ENCODE measurements at places on chromosomes 4 and X. TPM values are rescaled to one million over a fixed set of nuclear protein-coding genes. Genes with fewer than 3 reads are reported as not detected.

- no peaks in the 10 kb centered on the region for H3K27me3 ChIP-seq
- peak within 1 kb of the TSS; percentile 28 for H3K27ac ChIP-seq
- H3K36me3 ChIP-seq, result no peaks in the 10 kb centered on the region
Observed at GRCh38 chrX:21374163-21374993, at the start of gene CNKSR2. Gene CNKSR2 (plus strand): TSS chrX:21374418. CDS start chrX:21374898, 480 bp downstream.

GRCh38 chrX:31228909-31229308 lies 157.1 kb upstream of the FTHL17 start:
- no peaks in the 10 kb centered on the region for H3K4me1 ChIP-seq
- no peak overlapping the region for H3K4me3 ChIP-seq
- H3K27me3 ChIP-seq, result no peaks in the 10 kb centered on the region
- DNase-seq, result no peak
- H3K27ac ChIP-seq, result peak overlapping the region; percentile 26

- DNase-seq, result no peak
- no peaks in the 10 kb centered on the region for H3K4me1 ChIP-seq
- no peak overlapping the region for H3K27ac ChIP-seq
- no peaks in the 10 kb centered on the region for H3K27me3 ChIP-seq
Observed at GRCh38 chr4:98749206-98749605, 90.8 kb upstream of the TSPAN5 start.

- no peak overlapping the region for H3K27ac ChIP-seq
- no peaks in the 10 kb centered on the region for H3K27me3 ChIP-seq
- H3K4me3 ChIP-seq, result no peak overlapping the region
- no peaks in the 10 kb centered on the region for H3K4me1 ChIP-seq
- no peaks in the 10 kb centered on the region for H3K36me3 ChIP-seq
- no peak for DNase-seq
Observed at GRCh38 chr4:140448830-140449229, 21.4 kb upstream of the CLGN start.

GRCh38 chr4:144284026-144284425 lies 143.5 kb upstream of the GYPA start:
- H3K36me3 ChIP-seq, result no peaks in the 10 kb centered on the region
- no peaks in the 10 kb centered on the region for H3K4me1 ChIP-seq
- DNase-seq, result no peak
- no peak overlapping the region for H3K4me3 ChIP-seq
- H3K27me3 ChIP-seq, result no peaks in the 10 kb centered on the region
- H3K27ac ChIP-seq, result no peak overlapping the region

DNA sequence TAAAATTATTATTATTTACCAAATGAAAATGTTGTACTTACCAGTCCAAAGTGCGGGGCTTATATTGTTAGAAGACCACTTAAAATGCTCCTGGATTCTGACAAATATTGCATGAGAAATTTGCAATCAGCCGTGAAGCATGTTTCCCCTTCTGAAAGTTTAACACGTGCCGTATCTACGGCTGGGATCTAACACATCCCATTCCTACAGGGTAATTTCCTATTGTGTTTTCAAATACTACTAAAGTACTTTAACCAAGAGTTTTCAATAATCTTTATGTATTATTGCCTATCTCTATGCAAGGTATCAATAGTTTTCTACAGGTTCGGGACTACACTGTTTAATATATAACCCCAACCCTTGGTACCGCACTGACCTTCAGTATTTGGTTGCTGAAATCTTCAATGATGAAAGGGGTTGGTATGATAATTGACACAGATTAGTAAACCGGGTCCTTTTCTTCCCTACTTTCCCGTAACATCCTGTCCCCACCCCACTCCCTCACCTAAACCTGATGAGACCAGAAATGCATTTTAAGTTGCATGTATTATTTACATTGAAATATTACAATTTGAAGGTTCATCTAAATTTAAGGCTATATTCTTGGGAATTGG lies 795 bp upstream of the BRWD3 start:
- peak overlapping the region; percentile 64 for H3K27ac ChIP-seq
- H3K4me3 ChIP-seq, result peak overlapping the region; percentile 59
- no peaks in the 10 kb centered on the region for H3K36me3 ChIP-seq
- no peaks in the 10 kb centered on the region for H3K27me3 ChIP-seq
- no peak for DNase-seq

DNA sequence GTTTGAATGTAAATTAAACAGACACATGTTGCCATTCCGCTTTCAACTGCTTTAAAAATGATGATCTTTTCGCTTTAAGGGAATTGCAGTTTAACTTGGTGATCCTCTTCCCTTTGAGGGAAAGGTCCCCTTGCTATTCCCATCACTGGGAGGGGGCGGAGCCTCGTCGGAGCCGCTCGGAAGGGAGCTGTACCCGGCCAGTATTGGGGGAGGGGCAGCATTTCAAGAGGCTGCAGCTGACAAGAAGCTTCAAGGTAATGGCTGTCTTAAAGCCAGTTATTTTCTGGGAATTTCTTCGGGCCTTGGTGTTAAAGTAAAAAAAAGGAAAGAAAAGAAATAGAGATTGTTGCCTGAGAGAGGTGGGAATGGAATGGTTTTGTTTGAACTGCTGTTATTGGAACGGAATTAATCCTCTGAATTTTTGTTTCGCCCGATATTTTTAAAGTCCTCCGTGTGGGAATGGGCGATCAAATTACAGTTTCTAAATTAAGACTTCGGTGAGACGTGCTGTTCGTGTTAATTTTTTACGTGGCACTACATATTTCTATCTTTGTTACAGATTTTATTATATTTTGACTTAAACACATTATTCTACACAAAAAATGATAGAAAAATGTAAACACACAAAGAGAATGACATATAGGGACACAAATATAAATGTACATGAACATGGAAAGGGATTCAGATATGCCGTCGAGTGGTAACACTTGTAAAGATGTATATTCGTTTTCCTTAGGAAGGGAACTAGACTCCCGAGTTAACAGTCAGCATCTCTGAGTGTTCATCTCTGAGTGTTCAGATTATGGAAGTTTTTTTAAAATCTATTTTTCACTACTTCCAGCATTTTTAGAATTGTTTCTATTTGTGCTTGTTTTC lies 9.2 kb downstream of the PWWP3B start:
- no peak overlapping the region for H3K27ac ChIP-seq
- DNase-seq, result no peak
- H3K4me1 ChIP-seq, result no peaks in the 10 kb centered on the region
- H3K27me3 ChIP-seq, result no peaks in the 10 kb centered on the region
- no peaks in the 10 kb centered on the region for H3K36me3 ChIP-seq

DNA sequence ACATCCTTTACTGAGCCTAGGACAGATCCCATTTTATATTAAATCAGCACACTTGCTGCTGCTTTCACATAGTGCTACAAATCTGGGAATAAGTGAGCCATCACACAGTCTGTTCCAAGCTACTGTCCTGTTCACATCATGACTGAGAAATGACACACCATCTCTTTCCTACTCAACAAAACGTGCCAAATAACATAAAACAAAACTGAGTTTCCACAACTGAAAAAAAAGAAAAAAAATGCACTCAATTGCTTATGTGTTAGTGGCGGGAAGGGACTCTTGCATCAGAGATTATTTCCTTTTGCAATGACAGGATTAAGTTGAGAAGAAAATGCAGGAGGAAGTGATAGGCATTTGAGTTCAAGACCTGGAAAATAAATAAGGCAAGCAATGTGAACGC lies 109.0 kb downstream of the SHROOM4 start:
- H3K27me3 ChIP-seq, result no peaks in the 10 kb centered on the region
- H3K4me1 ChIP-seq, result peaks cover 7% of the 10 kb centered on the region
- H3K36me3 ChIP-seq, result no peaks in the 10 kb centered on the region
- no peak overlapping the region for H3K27ac ChIP-seq
- DNase-seq, result no peak
- no peak overlapping the region for H3K4me3 ChIP-seq

- no peak overlapping the region for H3K27ac ChIP-seq
- H3K36me3 ChIP-seq, result no peaks in the 10 kb centered on the region
- H3K27me3 ChIP-seq, result no peaks in the 10 kb centered on the region
- no peak overlapping the region for H3K4me3 ChIP-seq
Observed at GRCh38 chr4:83704786-83705185, 168.9 kb downstream of the GPAT3 start.

GRCh38 chr4:2811830-2812611 lies 19.1 kb downstream of the SH3BP2 start:
- no peaks in the 10 kb centered on the region for H3K36me3 ChIP-seq
- no peaks in the 10 kb centered on the region for H3K27me3 ChIP-seq
- no peaks in the 10 kb centered on the region for H3K4me1 ChIP-seq
- peak overlapping the region; percentile 72 for H3K27ac ChIP-seq
- peak; percentile 57 for DNase-seq

GRCh38 chrX:72308566-72309296 lies 3.0 kb upstream of the CITED1 start:
- no peak overlapping the region for H3K27ac ChIP-seq
- no peaks in the 10 kb centered on the region for H3K36me3 ChIP-seq
- peak; percentile 69 for DNase-seq
- peak overlapping the region; percentile 79 for H3K4me3 ChIP-seq
- peaks cover 12% of the 10 kb centered on the region for H3K4me1 ChIP-seq

DNA sequence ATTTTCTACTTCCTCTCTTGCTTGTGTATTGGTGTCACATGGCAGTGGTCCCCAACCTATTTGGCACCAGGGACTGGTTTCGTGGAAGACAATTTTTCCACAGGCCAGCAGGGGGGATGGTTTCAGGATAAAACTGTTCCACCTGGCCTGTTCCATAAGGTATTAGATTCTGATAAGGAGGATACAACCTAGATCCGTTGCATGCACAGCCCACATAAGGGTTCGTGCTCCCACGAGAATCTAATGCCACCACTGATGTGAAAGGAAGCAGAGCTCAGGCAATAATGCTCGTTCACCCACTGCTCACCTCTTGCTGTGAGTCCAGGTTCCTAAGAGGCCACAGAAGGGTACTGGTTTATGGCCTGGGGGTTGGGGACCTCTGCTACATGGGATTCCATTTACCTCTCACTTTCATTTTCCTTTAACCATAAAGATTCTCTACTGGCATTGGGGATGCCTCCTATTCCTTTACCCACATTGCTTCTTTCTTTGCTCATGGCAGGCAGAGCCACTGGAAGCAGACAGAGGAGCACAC lies 38.1 kb downstream of the SEC31A start:
- no peaks in the 10 kb centered on the region for H3K4me1 ChIP-seq
- peaks cover 84% of the 10 kb centered on the region for H3K36me3 ChIP-seq
- no peaks in the 10 kb centered on the region for H3K27me3 ChIP-seq
- no peak overlapping the region for H3K4me3 ChIP-seq
- no peak for DNase-seq

DNA sequence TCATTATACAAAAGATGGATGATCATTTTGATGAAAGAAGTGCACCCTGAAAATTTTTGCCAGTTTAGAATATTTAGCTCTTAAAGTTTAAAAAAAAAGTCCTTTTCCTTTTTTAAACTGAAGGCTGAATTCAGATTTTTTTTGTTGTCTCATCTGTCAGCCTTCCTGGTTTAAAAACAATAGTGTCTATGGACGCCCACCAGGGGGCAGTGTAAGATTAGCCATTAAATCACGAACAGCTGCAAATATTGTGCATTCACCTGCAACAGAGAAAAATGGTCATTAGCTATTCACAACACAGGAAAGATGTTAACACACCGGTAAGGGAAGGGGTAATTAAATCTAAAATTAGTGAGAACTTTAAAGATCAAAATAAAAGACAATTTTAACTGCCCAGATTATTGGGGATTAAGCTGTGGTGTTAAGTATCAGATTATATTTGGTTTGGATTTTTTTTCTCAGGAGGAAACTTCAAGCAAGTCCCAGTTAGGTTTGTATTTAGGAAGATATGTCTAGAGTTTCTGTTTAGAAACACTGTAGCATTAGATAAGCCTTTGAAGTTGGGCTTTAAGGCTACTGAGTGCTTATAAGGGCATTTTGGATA lies 4.4 kb upstream of the CXorf38 start:
- H3K27me3 ChIP-seq, result no peaks in the 10 kb centered on the region
- no peak overlapping the region for H3K27ac ChIP-seq
- H3K36me3 ChIP-seq, result peaks cover 2% of the 10 kb centered on the region
- DNase-seq, result no peak

DNA sequence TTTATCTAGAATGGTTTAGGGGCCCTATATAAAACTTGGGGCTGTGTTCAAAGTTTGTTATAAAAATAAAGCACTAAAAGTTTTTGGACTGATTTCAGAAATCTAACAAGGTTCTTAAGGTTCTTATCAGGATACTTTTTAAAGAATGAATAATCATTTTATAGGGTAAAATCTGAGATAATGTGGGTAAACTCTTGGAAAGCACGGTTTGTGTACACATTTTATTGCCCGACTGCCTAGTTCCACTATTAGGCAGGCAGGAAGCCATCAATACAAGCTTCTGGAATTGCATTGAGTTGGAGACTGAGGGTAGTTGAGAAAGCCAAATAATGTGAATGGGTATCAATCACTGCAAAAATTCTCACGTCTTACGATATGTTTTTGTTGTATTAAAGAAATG lies 331.0 kb upstream of the PITX2 start:
- no peak overlapping the region for H3K27ac ChIP-seq
- no peaks in the 10 kb centered on the region for H3K36me3 ChIP-seq
- no peaks in the 10 kb centered on the region for H3K27me3 ChIP-seq
- no peak for DNase-seq

DNA sequence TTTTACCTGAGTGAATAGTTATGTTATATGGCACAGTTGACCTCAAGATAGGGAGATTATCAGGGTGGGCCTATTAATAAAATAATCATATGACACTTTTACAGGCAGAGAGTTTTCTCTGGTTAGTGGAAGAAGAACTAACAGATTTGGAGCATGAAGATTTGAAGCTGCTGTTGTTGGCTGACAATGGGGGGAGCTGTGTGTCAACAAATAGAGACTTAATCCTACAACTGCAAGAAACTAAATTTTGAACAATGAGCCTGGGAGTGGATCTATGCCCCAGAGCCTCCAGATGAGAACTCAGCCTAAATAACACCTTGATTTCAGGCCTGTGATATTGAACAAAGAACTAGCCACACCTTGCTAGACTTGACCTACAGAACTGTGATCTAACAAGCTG lies 7.2 kb upstream of the CCSER1 start:
- H3K4me1 ChIP-seq, result no peaks in the 10 kb centered on the region
- DNase-seq, result no peak
- H3K36me3 ChIP-seq, result no peaks in the 10 kb centered on the region
- H3K27ac ChIP-seq, result no peak overlapping the region
- no peaks in the 10 kb centered on the region for H3K27me3 ChIP-seq
- H3K4me3 ChIP-seq, result no peak overlapping the region

DNA sequence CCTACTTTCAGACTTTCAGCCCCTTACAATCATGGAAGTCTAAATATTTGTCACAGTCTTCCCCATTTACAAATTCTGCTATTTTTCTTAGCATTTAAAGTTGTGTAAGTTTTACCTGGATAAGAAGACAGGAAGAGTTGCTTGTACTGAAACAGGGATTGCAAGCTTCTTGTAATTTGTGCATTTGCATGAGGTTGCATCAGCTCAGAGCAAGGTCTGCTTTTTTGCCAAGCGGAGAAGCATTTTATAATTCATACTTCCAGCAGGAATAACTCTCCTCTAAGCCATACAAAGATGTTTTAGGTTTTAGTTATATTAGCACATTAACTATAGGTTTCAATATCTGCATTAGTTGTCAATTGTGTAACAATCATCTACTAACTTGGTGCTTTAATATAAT lies 922.0 kb upstream of the PABPC4L start:
- H3K27ac ChIP-seq, result no peak overlapping the region
- no peaks in the 10 kb centered on the region for H3K4me1 ChIP-seq
- H3K27me3 ChIP-seq, result no peaks in the 10 kb centered on the region
- H3K36me3 ChIP-seq, result no peaks in the 10 kb centered on the region

The STK32B gene
- total RNA-seq, result 2.3 TPM

The GAGE12H gene
- total RNA-seq, result not detected

The SLC16A2 gene
- 10.7 TPM for total RNA-seq

The PCDH11X gene
- total RNA-seq, result 1.2 TPM

The CXCR3 gene
- total RNA-seq, result not detected

The ARL9 gene
- total RNA-seq, result not detected

The REPS2 gene
- 4.7 TPM for total RNA-seq

The ODAPH gene
- total RNA-seq, result not detected

The POU3F4 gene
- total RNA-seq, result not detected

The GAGE12J gene
- not detected for total RNA-seq

Measured in ascending aorta (tissue), 2 donors.